ENCODE measurements at places on chromosomes 16 and 17.

DNA sequence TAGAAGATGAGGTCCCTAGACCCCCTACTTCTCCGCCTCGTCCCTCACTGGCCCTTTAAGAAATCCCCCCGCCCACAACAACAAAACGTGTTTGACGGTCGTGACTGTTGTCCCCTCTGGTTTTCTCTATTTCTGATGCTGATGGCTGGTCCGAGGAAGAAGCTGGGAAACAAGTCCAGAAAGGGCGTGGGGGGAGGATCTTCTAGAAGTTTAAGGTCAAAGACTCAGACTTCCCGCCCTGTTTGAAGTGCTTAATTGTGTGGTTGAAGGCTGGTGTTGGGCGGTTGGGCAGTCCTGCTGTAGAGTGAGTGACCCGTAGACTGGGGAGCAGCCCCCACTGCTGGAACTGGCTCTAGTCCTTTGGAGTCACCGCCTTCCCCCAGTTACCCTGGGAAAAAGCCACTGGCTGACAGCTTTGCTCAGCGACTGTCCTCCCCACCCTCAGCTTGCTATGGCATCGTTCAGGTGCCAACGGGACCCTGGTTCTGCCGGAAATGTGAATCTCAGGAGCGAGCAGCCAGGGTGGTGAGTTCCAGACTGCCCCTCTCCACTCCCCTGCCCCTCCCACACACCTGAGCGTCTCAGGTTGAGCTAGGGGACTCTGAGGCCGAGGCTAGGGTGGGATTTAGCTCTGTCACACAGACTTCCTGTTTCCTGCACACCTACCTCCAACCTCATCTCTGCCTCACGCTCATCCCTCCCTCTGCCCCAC lies 1.6 kb downstream of the MLLT6 start:
- DNase-seq, result no peak

DNA sequence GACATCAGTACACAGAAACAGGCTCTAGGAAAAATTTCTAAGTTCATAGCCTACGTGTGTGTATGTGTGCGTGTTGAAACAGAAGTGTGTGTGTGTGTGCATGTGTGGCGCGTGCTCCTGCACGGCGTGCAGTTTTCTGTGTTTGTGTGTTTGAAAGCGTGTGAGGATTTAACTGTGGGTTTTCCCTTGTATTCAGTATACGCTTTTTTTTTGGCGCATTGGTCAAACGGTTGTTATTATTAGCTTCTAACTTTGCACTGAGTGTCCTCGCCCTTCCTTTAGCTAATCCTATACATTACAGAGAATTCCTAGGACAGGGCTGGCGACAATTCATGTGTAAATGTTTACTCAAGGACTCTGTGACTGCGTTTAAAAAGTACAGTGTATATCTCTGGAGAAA lies 23.0 kb downstream of the TMC6 start:
- no peak for DNase-seq

GRCh38 chr17:41571561-41572434 lies at the start of gene KRT9:
Gene KRT9, minus strand, starts transcription at chr17:41572059. Its CDS starts 67 bp downstream, at chr17:41571992.
- no peak for DNase-seq

- DNase-seq, result no peak
Measured at GRCh38 chr16:1102333-1102700, 6.3 kb upstream of the C1QTNF8 start.

GRCh38 chr16:1906055-1906845 lies 12.0 kb downstream of the HS3ST6 start:
- no peak for DNase-seq

GRCh38 chr17:57948555-57949420 lies 6.4 kb downstream of the CUEDC1 start:
- no peak for DNase-seq

DNA sequence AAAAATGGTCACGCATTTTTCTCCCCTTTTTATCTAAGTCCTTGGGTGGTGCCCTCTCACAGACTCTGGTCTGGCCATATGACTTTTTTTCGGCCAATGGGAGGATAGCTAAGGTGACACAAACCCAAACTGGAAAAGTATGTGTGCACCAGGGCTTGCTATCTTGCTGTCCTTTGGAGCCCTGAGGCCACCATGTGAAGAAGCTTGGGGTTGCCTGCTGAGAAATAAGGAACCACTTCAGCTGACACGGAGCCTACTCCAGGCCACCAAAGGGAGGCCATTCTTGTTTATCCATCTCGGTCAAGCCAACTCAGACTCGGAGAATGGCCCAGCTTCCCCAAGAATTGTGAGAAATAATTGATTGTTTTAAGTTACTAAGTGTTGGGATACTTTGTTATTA lies 111.4 kb upstream of the ZFHX3 start:
- DNase-seq, result no peak

DNA sequence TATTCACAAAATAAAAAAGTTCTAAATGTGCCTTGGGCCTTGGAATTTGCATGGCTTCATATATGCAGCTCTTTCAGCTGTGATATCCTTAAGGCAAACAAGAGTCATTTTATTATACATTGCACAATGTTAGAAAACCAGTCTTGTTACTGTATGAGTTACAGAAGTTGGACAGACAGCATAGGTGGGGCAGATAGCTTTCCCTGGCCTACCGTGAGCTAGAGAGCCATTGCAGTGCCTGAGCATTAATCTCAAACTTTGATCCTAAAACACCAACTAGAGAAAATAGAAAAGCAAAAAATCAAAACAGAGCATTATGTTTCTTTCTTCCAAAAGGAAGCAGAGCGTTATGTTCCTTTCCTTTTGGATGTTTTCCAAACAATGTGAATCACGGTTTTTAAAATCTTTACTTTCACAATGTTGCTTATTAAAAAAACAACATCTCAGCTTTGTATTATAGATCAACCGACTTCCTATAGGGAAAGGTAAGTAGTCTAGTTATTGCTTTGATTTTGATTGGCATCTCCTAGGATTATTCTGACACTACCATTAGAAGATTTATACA lies 32.2 kb downstream of the ARHGAP44 start:
- DNase-seq, result no peak

DNA sequence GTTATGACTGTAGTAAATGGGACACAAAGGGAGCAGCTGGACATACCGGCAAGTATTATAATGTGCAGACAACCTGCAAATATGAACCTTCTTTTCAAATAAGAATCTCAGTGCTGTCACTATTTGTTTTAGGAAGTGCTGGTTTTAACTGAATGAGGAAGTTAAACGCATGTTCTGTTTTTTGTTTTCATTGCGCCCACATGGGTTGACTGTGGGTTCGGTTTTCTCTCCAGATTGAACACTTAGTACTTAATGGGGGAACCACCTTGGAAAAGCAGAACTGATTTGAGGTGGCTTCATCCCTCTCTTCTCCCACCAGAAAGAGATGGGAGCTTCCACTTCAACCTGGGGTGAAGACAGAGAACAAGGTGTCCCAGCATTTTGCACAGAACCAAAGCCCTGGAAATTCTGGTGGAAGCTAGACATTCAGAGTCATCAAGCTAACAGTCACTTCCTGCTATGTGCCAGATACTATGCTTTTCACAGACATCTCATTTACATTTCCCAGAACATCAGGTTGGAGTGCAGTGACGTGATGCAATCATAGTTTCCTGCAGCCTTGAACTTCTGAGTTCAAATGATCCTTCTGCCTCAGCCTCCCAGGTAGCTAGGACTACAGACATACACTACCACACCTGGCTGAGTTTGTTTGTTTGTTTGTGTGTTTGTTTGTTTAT lies 149.8 kb downstream of the CDH13 start:
- DNase-seq, result no peak

DNA sequence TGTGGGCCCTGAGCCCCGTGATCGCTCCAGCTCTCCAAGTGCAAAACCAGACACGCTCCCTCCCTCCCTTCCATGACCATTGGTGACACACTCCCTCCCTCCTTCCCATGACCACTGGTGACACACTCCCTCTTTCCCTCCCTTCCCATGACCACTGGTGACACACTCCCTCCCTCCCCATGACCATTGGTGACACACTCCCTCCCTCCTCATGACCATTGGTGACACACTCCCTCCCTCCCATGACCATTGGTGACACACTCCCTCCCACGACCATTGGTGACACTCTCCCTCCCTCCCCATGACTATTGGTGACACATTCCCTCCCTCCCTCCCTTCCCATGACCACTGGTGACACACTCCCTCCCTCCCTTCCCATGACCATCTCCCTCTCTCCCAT lies 56.3 kb downstream of the LMF1 start:
- no peak for DNase-seq

DNA sequence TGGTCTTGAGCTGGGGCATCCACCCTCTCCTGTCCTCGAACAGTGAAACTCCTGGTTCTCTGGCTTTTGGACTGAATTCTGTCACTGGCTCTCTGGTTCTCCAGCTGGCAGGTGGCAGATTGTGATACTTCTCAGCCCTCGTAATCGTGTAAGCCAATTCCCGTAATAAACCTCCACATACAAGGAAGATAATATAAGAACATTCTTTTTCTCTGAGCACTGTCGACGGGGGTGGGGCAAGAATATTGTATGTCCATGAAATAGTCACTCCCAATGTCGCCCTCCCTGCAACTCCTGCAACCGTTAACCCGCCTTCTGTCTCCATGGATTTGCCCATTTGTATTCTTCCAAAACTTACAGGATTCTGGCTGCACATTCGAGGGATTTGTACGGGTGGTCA lies 39.2 kb upstream of the RPH3AL start:
- no peak for DNase-seq

DNA sequence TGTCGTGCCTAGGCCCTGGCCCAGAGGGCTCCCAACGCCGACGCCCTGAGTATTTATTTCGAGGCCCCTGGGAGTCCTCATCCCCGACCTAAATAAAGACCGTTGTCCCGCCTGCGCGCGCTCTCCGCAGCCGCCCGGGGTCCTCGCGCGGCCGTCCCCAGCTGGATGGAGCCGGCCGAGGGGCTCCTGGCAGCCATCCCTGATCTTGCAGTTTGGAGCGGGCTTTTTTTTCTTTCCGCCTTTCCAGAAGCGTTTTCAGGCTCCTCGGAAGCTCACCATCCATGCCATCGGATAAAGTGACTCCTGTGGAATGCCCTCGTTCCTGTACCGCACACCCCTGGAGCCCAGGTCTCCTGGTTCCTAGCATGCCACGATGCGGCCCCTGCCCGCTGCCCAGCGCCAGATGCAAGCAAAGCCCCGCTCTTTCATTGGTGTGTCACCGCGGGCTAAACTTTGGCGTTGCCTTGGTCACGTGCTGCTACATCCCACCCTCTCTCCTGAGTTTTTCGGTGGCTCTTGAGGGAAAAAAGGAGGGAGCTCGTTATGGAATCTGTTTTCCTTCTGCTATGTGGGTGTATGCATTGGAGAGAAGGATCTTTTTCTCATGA lies 716 bp downstream of the TMEM94 start:
- peak; percentile 69 for DNase-seq

DNA sequence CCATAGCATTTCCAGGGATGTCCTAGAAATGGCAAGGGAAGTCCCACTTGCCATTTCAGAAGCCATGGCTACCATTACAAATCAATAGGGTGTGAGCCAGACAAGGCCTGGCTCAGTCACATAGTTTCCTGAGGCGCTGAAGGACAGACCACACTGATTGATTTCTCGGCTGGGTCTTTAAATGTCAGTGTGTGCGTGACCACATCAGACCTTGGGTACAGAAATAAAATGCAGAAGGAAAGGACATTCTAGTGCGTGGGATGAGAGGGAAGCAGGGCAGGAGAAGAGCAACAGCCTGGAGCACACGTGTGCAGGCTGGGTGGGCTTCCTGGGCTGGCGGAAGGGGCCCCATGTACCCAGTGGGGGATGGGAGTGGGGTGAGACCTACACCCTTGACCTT lies 58.7 kb upstream of the LYRM9 start:
- no peak for DNase-seq

All from NCI-H1105 treated with DMSO at 0.1 percent for 48 hours (cell line).